ENCODE measurements at places on chromosomes 11 and 22. TPM values are rescaled to one million over a fixed set of nuclear protein-coding genes. Genes with fewer than 3 reads are reported as not detected.

UCP2 gene
- under 0.01 TPM for total RNA-seq

PRR33 gene
- not detected for total RNA-seq

NCR3LG1 gene
- 26.5 TPM for total RNA-seq

LMNTD2 gene
- 0.36 TPM for total RNA-seq

NAV2 gene
- total RNA-seq: 8.7 TPM

LARGE1 gene
- 22.8 TPM for total RNA-seq
